ENCODE measurements at places on chromosomes 11 and 22.

DNA sequence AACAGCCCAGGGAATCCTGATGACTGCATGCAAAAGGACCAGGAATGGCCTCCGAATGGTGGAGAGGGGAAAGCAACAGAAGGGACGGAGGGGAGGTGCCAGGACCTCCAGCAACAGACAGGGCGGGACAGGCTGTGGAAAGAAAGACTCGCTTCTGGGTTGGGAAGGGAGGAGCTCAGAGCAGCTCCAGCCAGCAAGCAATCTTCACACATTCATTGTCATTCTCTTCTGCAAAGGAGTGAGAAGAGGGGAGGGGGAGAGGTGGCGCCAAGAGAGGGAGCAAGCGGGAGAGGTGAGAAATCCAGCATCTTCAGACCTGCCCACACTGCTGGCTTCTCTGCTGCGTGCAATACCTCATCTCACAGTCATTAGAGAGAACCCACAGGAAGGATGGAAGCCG, 509.0 kb downstream of the BUD13 start:
- DNase-seq, result no peak

GRCh38 chr22:32961497-32961896, 96.7 kb downstream of the SYN3 start:
- DNase-seq, result no peak

GRCh38 chr22:45317551-45318167, 7.9 kb downstream of the FAM118A start:
- no peak for DNase-seq

GRCh38 chr11:128790196-128790595, 76.9 kb downstream of the KCNJ1 start:
- DNase-seq, result no peak

GRCh38 chr11:69088676-69089146, 40.0 kb downstream of the TPCN2 start:
- peak; percentile 38 for DNase-seq

DNA sequence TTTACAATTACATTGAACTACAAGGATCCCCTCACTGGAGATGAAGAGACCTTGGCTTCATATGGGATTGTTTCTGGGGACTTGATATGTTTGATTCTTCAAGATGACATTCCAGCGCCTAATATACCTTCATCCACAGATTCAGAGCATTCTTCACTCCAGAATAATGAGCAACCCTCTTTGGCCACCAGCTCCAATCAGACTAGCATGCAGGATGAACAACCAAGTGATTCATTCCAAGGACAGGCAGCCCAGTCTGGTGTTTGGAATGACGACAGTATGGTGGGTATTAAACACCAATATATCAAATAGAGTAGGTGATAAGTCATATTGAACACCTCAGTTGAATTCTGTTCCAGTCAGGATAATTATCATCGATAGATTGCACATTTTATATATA, 4.4 kb downstream of the FBXO7 start:
- no peak for DNase-seq

- no peak for DNase-seq
Observed at GRCh38 chr22:40726514-40726913, 47.2 kb downstream of the MCHR1 start.

GRCh38 chr11:121270001-121270678, 22.4 kb upstream of the SC5D start:
- no peak for DNase-seq

- DNase-seq, result no peak
Observed at GRCh38 chr11:91538065-91538464, 686.6 kb upstream of the FAT3 start.

GRCh38 chr22:24128631-24129262, 52.5 kb upstream of the SUSD2 start:
- DNase-seq, result no peak

DNA sequence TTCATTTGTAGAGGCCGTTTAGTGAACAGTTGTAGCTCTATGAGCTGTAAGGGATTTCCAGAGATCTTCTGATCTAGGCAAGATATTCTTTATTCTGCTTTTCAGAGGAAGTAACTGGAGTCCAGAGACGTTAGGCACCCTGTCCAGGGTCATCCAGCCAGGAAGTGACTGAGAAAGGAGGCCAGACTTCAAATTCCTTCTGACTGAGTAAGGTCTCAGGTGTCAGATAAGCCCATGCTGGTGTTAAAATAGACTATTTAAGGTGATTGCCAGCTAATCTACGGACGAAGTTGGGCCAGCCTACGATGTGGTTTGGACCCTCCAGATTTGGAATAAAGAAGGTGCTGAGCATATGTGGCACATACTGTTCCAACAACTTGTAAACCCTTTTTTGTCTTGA, 54.6 kb downstream of the GRIK4 start:
- no peak for DNase-seq

DNA sequence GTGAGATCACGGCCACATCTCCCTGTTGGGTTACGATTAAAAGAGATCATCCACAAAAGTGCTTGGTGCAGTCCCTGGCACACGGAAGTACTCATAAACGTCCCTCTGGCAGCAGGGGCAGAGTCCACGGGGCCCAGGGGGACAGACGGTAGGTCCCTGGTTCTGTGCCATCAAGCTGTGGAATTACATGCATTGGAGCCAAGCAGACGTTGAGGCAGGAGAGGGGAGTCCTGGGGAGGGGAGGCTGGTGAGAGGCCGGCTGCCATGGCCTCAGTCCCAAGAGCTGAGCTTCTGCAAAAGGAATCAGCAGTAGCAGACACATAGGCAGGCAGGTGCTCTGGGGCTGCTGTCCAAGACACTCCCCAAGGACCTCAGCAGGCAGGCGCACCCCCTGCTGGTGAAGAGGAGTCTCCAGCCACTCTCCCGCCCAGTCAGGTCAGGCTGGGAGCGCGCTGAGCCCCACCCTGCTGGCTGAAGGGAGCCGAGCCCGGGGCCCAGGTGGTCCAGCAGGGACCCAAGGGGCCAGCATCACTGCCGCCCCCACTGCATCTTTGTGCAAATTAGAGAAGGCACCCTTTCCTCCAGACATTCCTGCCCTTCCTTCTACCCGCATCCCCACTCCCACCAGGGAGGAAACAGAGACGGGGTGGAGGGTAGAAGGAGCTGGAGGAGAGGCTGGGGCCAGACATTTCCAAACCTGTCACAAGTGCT, 7.6 kb upstream of the KCTD17 start:
- peak; percentile 45 for DNase-seq

- no peak for DNase-seq
Observed at GRCh38 chr11:78868563-78868962, 293.9 kb upstream of the NARS2 start.

DNA sequence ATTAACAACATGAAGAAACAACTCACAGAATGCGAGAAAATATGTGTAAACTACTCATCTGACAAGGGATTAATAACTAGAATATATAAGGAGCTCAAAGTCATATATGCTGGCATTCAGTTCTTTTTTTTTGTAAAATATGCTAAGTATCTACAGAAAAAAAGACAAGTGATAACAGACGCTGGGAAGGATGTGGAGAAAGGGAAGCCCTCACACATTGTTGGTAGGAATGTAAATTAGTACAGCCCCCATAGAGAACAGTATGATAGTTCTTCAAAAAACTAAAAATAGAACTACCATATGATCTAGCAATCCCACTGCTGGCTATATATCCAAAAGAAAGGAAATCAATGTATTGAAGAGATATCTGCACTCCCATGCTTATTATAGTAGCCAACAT, 13.8 kb downstream of the GAB2 start:
- DNase-seq, result no peak

DNA sequence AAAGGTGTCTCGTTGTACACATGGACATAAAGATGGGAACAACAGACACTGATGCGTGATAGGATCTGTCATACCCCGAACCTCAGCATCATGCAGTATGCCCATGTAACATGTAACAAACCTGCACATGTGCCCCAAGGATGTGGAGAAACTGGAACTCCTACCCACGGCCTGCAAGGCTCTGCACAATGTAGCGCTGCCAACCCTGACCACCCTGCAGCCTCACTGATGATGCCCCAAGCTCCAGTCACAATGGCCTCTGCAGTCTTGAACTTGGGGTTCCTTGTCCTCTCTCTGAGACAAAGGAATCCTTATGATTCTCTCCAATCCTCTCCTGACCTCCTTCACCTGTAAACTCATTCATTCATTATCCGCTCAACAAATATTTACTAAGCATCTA, 14.2 kb downstream of the LMO1 start:
- DNase-seq, result no peak

DNA sequence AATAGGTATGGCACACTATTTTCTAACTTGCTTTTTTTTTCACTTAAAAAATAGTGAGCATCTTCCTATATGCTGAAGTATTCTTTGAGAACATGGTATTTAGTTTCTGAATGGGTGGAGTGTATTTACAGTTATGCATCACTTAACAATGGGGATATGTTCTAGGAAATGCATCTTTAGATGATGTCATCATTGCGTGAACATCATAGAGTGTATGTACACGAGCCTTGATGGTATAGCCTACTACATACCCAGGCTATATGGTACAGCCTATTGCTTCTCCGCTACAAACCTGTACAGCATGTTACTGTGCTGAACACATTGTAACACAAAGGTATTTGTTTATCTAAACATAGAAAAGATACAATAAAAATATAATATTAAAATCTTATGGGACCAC, 124.3 kb upstream of the ASPHD2 start:
- DNase-seq, result no peak

GRCh38 chr11:84322211-84322610, 1036.0 kb upstream of the CCDC90B start:
- no peak for DNase-seq

- DNase-seq, result peak; percentile 34
Observed at GRCh38 chr11:17063171-17064002, 14.1 kb downstream of the RPS13 start.

DNA sequence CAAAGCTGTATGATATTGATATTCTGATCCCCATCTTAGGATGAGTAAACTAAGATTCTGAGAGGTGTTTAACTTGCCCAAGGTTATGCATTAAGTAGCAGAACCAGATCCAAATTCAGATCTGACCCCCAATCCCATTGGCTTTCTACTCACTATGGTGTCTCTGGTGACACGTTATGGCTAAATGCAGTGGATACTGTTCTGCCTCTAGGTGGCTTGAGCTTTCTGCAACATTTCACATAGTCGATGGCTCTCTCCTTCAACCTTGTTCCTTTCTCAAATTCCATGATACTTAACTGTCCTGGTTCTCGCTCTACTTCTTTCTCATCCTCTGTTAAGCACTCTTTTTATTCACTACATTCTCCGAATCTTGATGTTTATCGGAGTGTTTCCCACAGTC, 9.4 kb downstream of the C11orf97 start:
- no peak for DNase-seq

DNA sequence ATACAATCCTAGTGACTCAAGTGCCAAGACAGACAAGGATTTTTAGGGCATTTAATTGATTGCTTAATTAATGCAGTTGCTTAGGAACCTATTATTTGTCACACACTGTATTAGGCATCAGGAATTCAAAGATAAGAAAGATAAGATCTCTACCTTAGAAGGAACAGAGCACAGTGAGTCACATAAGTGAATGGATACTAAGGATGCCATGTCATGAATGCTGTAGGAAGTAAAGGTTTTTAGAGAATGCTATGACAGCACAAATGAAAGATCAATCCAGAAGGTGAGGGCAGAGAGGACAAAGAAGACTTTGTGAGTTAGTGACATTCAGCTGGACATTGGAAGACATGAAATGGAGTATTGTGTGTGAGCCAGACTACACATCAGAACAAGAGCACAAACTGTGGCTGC, 147.9 kb upstream of the DDI1 start:
- no peak for DNase-seq

DNA sequence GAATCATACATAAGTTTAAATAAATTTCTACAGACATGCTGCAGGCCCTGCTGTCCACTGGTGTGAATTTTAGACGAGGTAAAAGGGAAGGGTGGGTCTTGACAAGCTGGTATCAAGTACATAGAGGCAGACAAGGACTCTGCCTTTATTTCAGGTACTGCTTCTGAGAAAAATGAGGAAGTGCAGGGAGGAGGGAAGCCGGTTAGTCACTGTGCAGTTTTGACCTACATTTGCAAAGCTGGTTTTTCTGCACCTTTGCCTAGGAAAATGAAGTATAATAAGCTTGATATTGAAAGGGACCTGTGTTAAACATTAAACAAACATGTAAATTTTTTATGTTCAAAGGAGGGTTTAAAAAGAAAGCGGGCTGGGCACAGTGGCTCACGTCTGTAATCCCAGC, 24.6 kb downstream of the TMEM45B start:
- DNase-seq, result no peak

- DNase-seq, result no peak
Observed at GRCh38 chr22:49773531-49773930, 54.1 kb downstream of the BRD1 start.

DNA sequence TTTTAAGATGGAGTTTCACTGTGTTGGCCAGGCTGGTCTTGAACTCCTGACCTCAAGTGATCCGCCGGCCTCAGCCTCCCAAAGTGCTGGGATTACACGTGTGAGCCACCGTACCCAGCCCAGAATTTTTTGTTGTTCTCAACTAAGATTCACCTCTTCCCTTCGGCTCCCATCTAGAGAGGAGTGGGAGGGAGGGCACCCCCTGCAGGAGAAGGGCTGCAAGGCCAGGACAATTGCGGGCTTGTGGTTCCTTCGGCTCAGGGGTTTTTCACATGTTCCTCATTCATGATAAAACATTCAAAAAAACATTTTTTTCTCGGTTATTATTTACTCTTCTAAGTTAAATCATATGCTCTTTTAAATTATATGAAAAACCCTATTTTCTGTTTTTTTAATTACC, 201.1 kb upstream of the LRRC4C start:
- DNase-seq, result no peak

DNA sequence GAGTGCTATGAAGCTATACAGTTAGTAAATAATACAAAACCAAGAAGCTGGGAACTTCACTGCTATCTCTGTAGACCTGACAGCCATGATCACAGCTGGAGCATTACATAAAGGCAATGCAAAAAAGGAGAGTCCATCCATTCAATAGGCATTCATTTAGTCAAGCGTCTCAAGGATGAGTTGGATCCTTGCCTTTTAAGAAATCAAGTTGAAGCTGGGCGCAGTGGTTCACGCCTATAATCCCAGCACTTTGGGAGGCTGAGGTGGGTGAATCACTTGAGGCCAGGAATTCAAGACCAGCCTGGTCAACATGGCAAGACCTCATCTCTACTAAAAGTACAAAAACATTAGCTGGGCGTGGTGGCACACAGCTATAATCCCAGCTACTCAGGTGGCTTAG, 48.1 kb upstream of the ALKBH3 start:
- no peak for DNase-seq

DNA sequence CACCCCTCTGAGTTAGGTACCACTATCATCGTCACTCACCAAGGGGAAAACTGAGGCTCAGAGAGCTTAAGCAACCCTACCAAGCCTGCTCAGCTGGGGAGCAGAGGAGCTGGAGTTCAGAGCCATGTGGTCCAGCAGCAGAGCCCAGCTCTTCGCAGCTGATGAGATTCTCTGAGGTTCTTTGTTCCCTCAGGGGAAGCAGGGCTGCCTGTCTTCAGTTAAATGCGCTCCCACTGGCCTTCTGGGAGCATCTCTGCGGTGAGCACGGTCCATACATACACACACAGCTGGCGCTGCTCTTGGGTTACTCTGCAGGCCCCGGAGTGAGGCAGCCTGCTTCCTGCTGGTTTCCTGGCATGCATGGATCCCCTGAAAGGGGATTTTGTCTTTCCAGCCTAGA, 5.2 kb upstream of the PTGDR2 start:
- DNase-seq, result no peak

All from stimulated activated CD8-positive, alpha-beta memory T cell treated with anti-CD3 and anti-CD28 coated beads, Interleukin-15, amount 100 ng/mL, for 48 hours (primary cell).